ENCODE measurements at places on chromosomes 7 and 10.

DNA sequence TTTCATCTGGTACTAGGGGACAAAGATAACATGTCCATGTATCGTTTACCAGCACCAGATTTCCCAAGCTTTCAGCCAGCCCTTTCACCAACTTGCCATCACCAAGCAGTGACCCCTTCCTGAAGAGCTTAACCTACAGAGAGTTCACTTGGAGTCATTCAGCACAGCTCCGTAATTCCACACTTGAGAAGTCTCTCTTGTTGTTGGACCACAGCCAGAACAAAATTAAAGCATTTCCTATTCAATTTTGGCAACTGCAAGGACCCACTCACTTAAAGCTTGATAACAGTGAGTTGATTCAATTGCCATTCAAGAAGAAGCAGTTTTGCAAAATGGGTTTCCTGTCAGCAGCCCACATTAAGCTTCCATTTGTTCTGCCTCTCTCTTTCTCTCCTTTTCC lies 88.5 kb upstream of the LRRTM3 start:
- no peak overlapping the region for H3K4me3 ChIP-seq
- DNase-seq = no peak
- H3K36me3 ChIP-seq = no peaks in the 10 kb centered on the region
- H3K27me3 ChIP-seq = no peaks in the 10 kb centered on the region

DNA sequence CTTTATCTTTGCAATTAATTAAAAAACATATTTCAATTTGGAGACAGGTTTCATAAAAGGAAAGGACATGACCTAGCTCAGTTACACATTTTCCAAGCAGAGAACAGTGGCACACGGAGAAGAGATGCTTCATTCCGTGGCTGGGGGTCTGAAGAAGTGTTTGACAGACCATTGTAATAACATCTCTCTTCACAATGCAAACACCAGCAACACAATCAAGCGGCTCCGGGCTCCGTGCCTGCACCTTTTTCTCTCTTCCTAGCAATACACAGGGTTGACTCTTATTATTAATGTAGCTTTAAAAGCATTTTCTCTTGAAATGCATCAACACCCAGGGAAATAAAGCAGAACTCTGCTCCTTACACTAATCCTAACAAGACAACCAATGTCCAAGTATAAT lies 261.0 kb upstream of the AOAH start:
- no peak overlapping the region for H3K4me3 ChIP-seq
- H3K27me3 ChIP-seq = no peaks in the 10 kb centered on the region
- no peak for DNase-seq
- H3K27ac ChIP-seq = no peak overlapping the region

GRCh38 chr10:121558238-121558637 lies 40.0 kb downstream of the FGFR2 start:
- no peak overlapping the region for H3K27ac ChIP-seq
- H3K4me3 ChIP-seq = no peak overlapping the region
- no peak for DNase-seq
- H3K27me3 ChIP-seq = no peaks in the 10 kb centered on the region
- no peaks in the 10 kb centered on the region for H3K4me1 ChIP-seq

DNA sequence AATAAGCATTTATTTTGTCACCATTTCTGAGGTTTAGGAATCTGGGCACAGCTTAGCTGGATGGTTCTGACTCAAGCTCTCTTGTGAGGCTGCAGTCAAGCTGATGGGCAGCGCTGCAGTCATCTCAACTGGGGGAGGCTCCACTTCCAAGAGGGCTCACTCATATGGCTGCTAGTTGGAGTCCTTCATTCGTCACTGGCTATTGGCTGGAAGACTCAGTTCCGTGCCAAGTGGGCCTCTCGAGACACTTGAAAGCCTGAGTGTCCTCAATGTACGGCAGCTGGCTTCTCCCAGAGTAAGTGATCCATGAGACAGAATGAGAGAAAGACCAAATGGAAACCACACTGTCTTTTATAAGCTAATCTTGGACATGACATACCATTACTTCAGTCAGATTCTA lies 21.6 kb upstream of the COL13A1 start:
- no peak overlapping the region for H3K4me3 ChIP-seq
- H3K27me3 ChIP-seq = no peaks in the 10 kb centered on the region
- H3K4me1 ChIP-seq = no peaks in the 10 kb centered on the region

DNA sequence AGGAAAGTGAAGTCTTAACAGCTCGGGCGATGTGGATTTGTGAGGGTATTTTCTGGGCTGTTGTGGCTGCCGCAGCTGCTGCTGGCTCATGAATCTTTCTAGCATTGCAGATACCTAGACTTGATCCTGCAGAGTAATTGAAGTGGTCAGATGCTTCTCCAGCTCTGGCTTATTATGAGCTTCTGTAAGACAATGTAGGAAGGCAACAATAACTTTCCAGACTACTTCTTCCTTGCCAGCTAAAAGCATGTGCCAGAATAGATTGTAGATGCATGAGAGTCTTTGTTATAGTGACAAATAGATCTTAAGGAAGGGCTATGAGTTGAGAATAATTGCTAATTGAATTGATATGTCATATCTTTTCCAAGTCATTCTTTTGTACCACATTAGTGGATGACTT lies 461.4 kb upstream of the POT1 start:
- H3K4me1 ChIP-seq = no peaks in the 10 kb centered on the region
- H3K27me3 ChIP-seq = no peaks in the 10 kb centered on the region
- DNase-seq = no peak
- H3K27ac ChIP-seq = no peak overlapping the region

DNA sequence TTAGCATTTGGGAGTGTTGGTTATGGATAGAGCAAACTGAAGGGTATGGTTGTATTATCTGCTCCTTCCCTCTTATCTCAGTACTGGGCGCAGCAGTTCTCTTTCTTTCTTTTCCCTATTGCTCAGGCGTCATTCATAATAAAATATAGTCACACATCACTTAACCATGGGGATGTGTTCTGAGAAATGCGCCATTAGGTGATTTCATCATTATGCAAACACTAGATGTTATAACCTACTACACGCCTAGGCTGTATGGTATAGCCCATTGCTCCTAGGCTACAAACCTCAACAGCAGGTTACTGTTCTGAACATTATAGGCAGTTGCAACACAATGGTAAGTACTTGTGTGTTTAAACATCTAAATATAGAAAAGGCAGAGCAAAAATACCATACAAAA lies 401.7 kb downstream of the EXOC4 start:
- no peaks in the 10 kb centered on the region for H3K27me3 ChIP-seq
- no peak for DNase-seq
- H3K27ac ChIP-seq = no peak overlapping the region
- H3K4me1 ChIP-seq = no peaks in the 10 kb centered on the region
- no peak overlapping the region for H3K4me3 ChIP-seq

- H3K4me3 ChIP-seq = no peak overlapping the region
- H3K27ac ChIP-seq = peak overlapping the region; percentile 16
- no peak for DNase-seq
- H3K4me1 ChIP-seq = peaks cover 38% of the 10 kb centered on the region
- H3K36me3 ChIP-seq = peaks cover 47% of the 10 kb centered on the region
Measured at GRCh38 chr10:128060341-128061250, 65.6 kb downstream of the MKI67 start.

GRCh38 chr10:58662314-58662713 lies 149.6 kb downstream of the BICC1 start:
- H3K27me3 ChIP-seq = no peaks in the 10 kb centered on the region
- H3K27ac ChIP-seq = no peak overlapping the region
- H3K4me3 ChIP-seq = no peak overlapping the region
- no peak for DNase-seq
- H3K4me1 ChIP-seq = no peaks in the 10 kb centered on the region
- H3K36me3 ChIP-seq = no peaks in the 10 kb centered on the region

- no peak overlapping the region for H3K4me3 ChIP-seq
- no peaks in the 10 kb centered on the region for H3K36me3 ChIP-seq
- no peaks in the 10 kb centered on the region for H3K4me1 ChIP-seq
- H3K27ac ChIP-seq = no peak overlapping the region
- no peak for DNase-seq
Measured at GRCh38 chr10:63760034-63760707, 239.0 kb downstream of the REEP3 start.

DNA sequence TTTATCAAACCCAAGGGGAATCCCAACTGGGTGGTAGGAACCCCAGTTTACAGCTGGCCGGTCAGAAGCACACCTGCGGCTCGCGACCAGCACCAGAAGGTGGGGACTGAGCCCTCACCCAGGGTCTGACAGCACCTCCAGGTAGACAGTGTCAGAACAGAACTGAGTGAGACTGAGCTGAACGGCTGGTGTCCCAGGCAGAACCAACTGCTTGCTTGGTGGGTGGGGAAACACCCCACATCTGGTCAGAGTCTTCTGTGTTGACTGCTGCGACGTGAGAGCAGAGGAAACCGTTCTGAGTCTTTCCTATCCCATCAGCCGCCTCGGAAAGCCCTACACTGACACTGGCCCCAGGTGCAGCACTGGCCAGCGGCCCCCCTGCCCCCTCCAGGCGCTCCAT lies 160.7 kb downstream of the MAD1L1 start:
- H3K4me3 ChIP-seq = no peak overlapping the region
- no peaks in the 10 kb centered on the region for H3K27me3 ChIP-seq
- H3K36me3 ChIP-seq = peaks cover 40% of the 10 kb centered on the region

DNA sequence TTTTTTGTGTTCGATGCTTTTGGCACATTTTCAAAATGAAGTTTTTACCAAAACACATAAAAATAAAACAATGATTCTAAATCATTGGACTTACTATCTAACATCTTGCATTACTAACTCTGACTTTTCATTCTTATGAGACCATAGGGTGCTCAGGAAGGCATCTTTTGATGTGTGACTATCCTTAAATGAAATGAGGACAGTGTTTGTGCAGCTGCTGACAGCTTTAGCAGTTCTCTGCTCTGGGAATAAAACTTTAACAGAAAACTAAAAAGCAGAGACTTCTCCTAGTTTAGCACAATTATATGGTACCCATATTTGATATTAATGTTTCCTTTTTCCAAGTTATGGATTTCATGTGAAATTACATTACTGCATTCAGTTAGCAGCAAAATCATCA lies 471.6 kb downstream of the ARL4A start:
- no peak overlapping the region for H3K27ac ChIP-seq
- no peaks in the 10 kb centered on the region for H3K36me3 ChIP-seq

DNA sequence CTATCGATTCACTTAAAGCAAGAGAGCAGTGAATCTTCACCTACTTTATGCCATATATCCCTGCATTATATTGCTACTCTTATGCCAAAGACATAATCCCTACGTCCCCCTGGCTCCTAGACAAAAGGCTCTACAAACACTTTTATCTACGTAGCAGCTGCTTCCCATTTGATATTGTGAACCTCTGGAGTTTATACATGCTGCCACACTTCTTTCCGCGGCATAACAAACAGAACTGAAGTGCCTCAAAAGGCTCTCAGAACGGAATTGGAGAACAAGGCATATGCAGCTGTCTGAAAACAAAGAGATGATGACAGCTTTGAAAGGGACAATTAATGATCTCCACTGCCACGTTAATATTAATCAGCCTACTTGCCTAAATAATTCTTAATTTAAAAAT lies 985.6 kb upstream of the LRRN3 start:
- no peaks in the 10 kb centered on the region for H3K36me3 ChIP-seq
- no peaks in the 10 kb centered on the region for H3K4me1 ChIP-seq
- DNase-seq = no peak
- H3K27ac ChIP-seq = no peak overlapping the region
- H3K4me3 ChIP-seq = no peak overlapping the region
- H3K27me3 ChIP-seq = no peaks in the 10 kb centered on the region

DNA sequence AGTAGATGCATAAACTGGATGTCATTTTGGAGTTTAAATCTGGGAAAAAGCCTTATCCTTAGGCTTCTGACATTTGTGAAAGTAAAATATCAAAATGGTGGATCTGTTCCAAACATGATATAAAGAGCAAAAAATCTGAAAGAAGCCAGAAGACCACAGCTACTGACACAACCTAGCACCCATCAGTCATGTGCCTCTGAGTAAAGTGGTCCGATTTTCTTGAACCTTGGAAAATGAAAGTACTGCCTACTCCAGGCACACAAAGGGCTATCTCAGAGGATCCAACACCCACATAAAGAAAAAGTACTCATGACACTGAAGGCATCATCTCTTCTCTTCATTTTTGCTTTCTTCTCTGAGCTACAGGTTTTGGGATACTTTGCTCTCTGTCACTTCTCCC lies 150.7 kb downstream of the KMT2E start:
- H3K4me1 ChIP-seq = no peaks in the 10 kb centered on the region
- no peak for DNase-seq
- no peaks in the 10 kb centered on the region for H3K27me3 ChIP-seq
- peaks cover 98% of the 10 kb centered on the region for H3K36me3 ChIP-seq
- no peak overlapping the region for H3K27ac ChIP-seq

GRCh38 chr10:52078397-52078937 lies 235.6 kb upstream of the DKK1 start:
- no peak overlapping the region for H3K4me3 ChIP-seq
- no peak overlapping the region for H3K27ac ChIP-seq
- no peaks in the 10 kb centered on the region for H3K36me3 ChIP-seq

- no peaks in the 10 kb centered on the region for H3K36me3 ChIP-seq
- peaks cover 4% of the 10 kb centered on the region for H3K27me3 ChIP-seq
- no peak overlapping the region for H3K4me3 ChIP-seq
- H3K27ac ChIP-seq = no peak overlapping the region
- no peaks in the 10 kb centered on the region for H3K4me1 ChIP-seq
Measured at GRCh38 chr7:141409219-141409618, 142.0 kb upstream of the AGK start.

DNA sequence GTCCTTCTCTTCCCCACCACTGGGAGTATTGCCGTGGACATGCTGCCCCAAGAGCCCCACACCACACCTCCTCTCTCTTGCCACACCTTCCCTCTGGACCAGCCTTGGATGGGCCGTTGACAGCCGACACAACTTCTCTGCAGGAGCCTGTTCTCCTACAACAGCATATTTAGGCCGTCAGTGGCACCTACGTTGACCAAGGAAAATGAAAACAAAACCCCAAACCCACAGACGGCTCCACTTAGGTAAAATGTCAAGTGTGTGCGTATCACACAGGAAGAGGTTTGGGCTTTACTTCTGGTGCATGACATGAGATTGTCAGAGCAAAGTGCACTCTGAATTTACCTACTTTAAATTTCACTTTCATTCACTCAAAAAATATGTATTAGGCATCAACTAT lies 246.6 kb downstream of the ZMYND11 start:
- no peak overlapping the region for H3K27ac ChIP-seq
- no peaks in the 10 kb centered on the region for H3K36me3 ChIP-seq
- peaks cover 6% of the 10 kb centered on the region for H3K27me3 ChIP-seq
- DNase-seq = no peak
- H3K4me3 ChIP-seq = no peak overlapping the region

DNA sequence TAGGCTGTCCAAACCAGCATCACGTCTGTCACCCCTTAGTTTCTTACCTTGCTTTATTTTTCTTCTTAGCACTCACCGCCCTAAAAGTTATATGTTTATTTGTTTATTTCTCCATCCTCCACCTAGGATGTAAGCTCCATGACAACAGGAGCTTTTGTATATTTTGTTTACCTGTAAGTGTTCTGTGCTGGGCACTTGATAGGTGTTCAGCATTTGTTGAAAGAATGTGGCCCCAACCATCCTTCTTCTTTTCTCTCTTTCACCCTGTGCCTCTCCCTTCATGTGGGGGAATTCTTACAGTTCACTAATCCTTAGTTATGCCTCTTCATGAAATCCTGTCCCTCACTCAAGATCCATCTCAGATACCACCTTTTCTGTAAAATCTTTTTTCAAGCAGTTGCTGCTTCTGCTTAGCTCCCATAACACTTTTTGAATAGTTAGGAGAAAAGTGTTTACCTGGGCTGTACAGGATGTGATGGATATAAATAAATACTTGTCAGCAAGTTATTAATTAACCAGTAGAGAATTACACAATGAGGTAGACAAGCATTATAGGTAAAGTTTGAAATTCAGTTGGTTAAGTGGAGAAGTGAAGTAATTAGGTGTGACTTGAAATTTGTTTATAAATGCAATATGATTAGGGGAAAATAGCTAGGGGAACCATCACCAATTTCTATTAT lies 9.7 kb downstream of the AHR start:
- H3K4me1 ChIP-seq = no peaks in the 10 kb centered on the region
- no peak overlapping the region for H3K4me3 ChIP-seq

- no peak for DNase-seq
- no peak overlapping the region for H3K27ac ChIP-seq
- H3K27me3 ChIP-seq = no peaks in the 10 kb centered on the region
- no peaks in the 10 kb centered on the region for H3K4me1 ChIP-seq
Measured at GRCh38 chr10:133161486-133162109, 1.6 kb downstream of the KNDC1 start.

Data from DND-41 (cell line).